ENCODE measurements at places on chromosomes 3 and 15.

GRCh38 chr3:31892916-31893573 is 88.0 kb downstream of the OSBPL10 start:
- no peak for DNase-seq

- no peak for DNase-seq
Measured at GRCh38 chr3:185712337-185712736, 112.5 kb downstream of the IGF2BP2 start.

- no peak for DNase-seq
Measured at GRCh38 chr15:36426691-36427090, 152.7 kb upstream of the CDIN1 start.

GRCh38 chr3:196677931-196678330 is 34.1 kb downstream of the CEP19 start:
- no peak for DNase-seq

- no peak for DNase-seq
Measured at GRCh38 chr15:64209680-64210334, 47.0 kb upstream of the PPIB start.

DNA sequence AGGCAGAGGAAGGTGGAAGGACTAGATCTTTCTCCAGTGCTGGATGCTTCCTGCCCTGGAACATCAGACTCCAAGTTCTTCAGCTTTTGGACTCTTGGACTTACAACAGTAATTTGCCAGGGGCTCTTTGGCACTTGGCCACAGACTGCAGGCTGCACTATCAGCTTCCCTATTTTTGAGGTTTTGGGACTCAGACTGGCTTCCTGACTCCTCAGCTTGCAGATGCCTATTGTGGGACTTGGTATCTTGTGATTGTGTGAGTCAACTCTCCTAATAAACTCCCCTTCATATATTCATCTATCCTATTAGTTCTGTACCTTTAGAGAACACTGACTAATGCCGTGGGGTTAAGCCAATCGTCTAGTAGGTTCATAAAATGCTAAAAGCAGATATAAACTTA is 8.8 kb upstream of the B3GNT5 start:
- no peak for DNase-seq

- DNase-seq, result no peak
Measured at GRCh38 chr15:27482287-27482686, 511.3 kb downstream of the GABRG3 start.

GRCh38 chr15:82641129-82641798 is 5.9 kb downstream of the CPEB1 start:
- DNase-seq, result no peak

DNA sequence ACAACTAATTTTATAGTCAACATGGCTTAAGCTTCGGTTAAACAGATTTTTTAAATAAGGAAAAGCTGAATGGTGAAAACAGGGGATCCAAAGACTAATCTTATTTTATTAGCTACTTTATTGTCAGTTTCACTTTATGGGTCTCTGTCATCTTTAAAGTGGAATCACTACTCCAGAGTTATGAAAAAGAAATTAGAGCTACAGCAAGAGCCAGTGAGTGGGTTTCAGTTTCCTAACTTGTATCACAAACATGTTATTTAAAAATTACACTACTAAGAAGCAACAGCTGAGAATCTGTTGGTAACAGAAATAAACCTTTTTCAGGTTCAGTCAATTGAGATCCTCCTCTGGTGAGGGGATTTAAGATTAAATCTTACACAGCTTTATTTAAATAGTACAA is 10.0 kb downstream of the PHC3 start:
- DNase-seq, result no peak

DNA sequence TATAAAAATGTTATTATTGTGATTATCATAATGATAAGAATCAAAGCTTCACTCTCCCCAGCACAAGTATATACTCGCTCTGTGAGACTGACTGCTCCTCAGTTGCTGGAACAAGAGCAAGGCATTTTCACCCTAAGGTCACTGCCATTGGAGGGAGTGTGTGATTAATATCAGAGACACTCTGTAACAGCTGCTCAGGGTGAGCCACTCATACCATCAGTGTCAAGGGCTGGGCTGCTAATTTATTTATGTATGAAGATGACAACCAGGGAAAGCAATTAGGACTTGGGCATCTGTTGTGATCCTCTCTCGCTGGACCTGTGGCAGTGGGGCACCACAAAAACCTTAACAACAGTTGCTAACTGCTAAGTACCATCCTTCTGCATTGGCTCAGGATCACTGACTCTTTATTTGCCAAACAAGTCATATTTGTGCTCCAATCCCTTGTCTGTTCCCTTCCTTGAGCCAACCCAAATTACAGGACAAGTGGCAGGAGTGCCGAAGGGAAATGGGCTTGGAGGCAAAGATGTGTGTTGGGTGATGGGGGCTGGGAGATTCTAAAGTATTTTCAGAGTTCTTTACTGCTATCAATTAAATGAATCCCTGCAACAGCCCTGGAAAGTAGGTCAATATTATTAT is 297.5 kb upstream of the STT3B start:
- no peak for DNase-seq

DNA sequence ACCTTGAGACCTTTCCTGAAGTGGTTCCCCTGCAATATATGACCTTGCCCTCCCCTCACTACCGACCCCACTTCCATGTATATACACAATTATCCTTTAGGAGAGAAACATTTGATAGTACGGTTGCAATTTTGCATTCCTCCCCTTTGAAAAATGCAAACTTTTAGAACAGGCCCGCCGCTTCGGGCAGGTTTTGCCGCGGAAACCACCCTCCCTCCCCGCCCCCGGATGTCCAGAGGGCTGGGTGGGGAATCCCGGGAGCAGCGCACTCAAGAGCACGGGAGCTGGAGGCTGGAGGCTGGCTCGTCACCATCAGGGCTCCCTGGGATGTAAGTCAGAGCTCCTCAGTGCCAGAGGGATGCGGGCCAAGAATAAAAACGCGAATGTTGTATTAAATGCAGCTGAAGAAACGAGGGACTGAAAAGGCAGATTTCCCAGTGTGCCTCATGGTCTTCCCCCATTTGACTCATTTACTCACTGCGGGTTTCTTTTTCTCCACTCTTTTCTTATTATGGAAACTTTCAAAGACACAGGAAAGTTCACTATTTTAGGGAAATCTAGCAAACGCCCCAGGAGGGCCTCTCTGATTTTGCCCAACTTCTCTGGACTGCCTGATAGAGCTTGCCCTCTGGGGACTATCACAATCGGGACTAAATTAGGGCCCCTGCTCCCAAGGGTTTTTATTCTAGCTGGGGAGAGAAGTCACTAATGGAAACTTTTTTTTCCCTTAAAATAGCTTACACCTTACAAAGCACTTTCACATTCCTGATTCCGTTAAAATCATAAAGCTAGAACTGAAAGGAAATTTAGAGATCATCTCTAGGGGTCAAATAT is 2.9 kb upstream of the USP3 start:
- no peak for DNase-seq

GRCh38 chr15:89194608-89195007 is 26.8 kb downstream of the RLBP1 start:
- no peak for DNase-seq

GRCh38 chr3:44612678-44613077 is 12.2 kb upstream of the ZNF197 start:
- no peak for DNase-seq

GRCh38 chr3:161212171-161212771 is 8.8 kb upstream of the NMD3 start:
- no peak for DNase-seq

- no peak for DNase-seq
Measured at GRCh38 chr3:144265542-144266100, 294.0 kb downstream of the DIPK2A start.

- DNase-seq, result no peak
Measured at GRCh38 chr15:86115145-86115801, 35.6 kb downstream of the AGBL1 start.

Measured in stimulated activated CD4-positive, alpha-beta T cell treated with anti-CD3 and anti-CD28 coated beads, Interleukin-15, amount 100 ng/mL, for 1 hour (primary cell).